Stimulated activated CD4-positive, alpha-beta T cell treated with anti-CD3 and anti-CD28 coated beads, Interleukin-2, amount 100 ng/mL, for 24 hours (primary cell): ENCODE measurements at places on chromosomes 13 and 19.
A peak's percentile ranks its signal among the peaks of the same experiment; 100 is the strongest.

GRCh38 chr13:97535614-97536013, 101.6 kb downstream of the RAP2A start:
- no peak for DNase-seq

DNA sequence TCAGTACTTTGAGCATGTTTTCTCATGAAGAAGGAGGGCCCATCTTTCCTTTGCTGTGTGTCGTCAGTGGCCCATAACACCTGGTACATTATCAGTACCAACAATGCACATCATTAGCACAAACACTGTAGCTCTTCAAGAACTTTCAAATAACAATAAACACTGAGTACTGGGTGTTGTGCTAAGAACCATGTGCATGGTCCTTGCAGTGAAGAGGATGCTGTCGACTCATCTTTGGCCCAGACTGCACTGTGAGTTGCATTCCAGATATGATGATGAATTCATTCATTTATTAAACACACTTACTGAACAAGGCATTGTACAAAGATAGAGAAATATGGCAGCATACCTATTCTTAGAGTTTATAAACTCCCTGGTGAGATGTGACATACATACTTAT, 55.8 kb downstream of the FLT3 start:
- DNase-seq: no peak

DNA sequence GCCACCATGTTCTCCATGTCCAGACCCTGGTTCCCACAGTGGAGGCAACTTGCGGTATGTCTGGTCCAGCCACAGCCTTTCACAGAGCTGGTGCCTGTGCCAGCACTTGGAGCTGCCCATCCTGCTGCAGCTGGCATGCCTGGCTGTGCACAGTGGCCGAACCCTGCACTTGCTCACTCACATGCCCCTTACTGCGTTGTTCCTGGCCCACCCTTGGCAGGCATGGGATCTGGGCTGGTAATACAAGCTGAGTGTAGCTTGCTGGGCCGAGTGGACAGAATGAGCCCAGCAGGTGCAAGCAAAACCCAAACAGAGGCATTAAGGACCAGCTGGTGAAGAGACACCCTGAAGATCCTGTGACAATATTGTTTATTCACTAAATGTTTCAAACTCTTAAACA, 583.9 kb upstream of the SLITRK6 start:
- no peak for DNase-seq

- no peak for DNase-seq
Observed at GRCh38 chr19:16380314-16380695, 55.7 kb downstream of the KLF2 start.

DNA sequence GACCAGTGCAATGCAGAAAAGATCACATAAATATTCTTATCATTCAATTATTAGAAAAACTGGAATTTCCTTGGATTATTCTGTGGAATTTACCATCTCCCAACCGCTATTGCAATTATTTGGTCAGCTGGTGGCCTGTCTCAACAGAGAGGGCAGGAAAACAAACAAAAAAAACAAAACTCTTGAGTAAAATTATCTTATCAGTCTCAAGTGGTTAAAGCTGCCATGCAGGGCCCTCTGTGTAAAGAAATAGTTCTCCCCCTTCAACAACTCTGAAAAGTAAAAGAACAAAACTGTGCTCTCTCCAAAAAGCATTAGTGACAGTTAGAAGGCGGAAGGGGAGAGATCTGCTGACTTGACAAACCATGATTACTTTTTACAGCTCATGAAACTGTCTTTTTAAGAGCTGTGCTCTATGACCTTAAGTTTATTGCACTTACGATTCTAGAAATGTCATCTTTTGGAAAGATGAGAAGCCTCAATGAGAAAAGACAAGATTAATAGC, 152.3 kb downstream of the DLEU7 start:
- DNase-seq: no peak

GRCh38 chr13:113207890-113208420, 514 bp downstream of the PCID2 start:
- DNase-seq: peak; percentile 29

DNA sequence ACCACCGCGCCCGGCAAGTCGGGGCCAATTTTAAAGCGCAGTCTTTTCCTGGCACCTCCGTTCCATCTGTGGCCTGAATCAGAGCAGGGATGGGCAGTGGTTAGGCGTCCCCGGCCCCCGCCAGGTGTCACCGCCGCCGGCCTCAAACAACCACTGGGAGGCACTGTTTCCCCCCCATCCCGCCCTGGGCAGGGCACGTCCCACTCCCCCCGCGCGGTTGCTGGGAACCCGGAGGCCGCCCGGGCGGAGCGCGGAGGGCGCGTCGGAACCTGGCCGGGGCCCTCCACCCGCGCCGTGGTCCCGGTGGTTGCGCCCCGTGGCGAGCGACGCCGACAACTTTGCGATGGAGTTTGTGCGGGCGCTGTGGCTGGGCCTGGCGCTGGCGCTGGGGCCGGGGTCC, at the start of gene GRIN3B:
Gene GRIN3B (plus strand): TSS at position 325 of the 400 bp plus-strand sequence. CDS start 19 bp downstream, at position 344.
- DNase-seq: peak; percentile 72

DNA sequence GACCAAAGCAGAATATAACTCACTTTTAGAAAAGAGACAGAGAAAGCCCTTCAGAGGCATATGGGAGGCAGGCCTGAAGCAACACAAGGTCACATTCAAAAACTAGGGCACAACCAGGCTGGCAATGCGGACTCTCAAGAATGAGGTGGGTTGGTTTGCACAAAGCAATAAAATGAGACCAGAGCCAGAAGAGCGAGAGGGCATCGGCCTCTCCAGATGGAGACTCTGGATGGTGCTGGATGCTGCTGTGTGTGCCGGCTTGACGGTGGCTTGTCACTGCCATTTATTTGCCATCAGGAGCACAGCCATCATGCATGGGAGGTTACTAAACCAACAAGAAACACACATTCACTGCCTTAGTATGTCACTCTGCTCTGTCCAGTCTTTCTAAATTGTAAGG, 649.4 kb downstream of the DIAPH3 start:
- DNase-seq: no peak

- peak; percentile 11 for DNase-seq
Observed at GRCh38 chr19:48925240-48925843, 8.2 kb upstream of the DHDH start.

DNA sequence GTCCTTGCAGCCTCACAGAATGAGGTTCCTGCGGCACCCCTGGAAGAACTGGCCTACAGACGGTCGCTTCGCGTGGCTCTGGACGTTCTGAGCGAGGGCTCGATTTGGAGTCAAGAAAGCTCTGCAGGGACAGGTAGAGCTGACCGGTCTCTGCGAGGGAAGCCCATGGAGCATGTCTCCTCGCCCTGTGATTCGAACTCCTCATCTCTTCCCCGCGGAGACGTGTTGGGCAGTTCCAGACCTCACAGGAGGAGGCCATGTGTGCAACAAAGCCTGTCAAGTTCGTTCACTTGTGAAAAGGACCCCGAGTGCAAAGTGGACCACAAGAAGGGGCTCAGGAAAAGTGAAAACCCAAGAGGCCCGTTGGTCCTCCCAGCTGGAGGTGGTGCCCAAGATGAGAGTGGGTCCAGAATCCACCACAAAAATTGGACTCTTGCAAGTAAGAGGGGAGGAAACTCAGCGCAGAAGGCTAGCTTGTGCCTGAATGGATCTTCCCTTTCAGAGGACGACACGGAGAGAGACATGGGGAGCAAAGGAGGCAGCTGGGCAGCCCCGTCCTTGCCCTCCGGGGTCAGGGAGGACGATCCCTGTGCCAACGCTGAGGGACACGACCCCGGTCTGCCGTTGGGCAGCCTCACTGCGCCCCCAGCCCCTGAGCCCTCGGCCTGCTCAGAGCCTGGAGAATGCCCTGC, 23.4 kb upstream of the NDUFS7 start:
- DNase-seq: no peak

GRCh38 chr13:41701676-41702075, 244.3 kb downstream of the RGCC start:
- no peak for DNase-seq

- DNase-seq: no peak
Observed at GRCh38 chr13:48258002-48258401, 25.0 kb downstream of the ITM2B start.

- no peak for DNase-seq
Observed at GRCh38 chr19:39841041-39841440, 5.1 kb downstream of the FBL start.
